ENCODE measurements at places on chromosomes 5 and 9.
A peak's percentile ranks its signal among the peaks of the same experiment; 100 is the strongest.

DNA sequence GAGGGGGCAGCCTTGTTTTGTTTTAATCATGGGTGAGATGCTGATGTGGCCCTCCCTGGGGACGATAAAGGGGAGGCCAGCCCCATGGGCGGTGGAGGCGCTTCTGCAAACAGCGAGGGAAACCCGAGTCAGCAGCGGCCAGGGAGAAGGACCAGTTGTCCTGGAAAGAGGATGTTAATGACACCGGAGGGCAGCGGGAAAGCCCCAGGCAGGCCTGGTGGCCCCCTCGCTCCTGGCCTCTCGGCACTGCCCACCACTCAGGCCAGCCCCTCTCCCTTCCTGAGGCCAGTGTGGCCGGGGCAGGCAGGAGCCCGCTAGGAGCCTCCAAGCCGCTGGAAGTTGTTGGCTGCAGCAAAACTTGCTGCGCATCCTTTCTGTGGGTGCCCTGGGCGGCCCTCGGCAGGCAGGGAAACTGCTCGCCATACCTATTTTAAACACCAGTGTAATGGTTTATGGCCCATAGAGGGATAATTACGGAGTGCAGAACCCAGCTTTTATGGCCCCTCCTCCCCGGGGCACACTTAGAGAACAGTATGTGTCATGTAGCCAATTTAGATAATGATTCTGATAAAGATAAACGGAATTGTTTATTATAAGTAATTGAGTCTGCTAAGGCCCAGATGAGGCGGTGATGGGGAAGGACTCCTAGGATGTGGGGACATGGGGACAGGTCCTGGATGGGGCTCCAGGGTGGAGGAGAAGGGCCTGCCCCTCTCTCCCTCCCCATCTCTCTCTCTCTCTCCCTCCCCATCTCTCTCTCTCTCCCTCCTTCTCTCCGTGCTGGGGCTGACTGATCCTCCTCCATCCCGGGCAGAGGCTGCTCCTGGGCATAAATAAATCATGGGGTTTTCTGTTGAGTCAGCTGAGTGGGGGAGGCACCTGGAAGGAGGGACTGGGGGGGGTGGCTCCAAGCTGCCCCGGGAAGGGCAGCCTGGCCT, 36.9 kb downstream of the LMX1B start:
- no peak for DNase-seq

- peak; percentile 95 for DNase-seq
Measured at GRCh38 chr5:100840370-100840769, 62.7 kb downstream of the ST8SIA4 start.

- no peak for DNase-seq
Measured at GRCh38 chr5:178786417-178786816, 56.0 kb upstream of the ZNF354A start.

DNA sequence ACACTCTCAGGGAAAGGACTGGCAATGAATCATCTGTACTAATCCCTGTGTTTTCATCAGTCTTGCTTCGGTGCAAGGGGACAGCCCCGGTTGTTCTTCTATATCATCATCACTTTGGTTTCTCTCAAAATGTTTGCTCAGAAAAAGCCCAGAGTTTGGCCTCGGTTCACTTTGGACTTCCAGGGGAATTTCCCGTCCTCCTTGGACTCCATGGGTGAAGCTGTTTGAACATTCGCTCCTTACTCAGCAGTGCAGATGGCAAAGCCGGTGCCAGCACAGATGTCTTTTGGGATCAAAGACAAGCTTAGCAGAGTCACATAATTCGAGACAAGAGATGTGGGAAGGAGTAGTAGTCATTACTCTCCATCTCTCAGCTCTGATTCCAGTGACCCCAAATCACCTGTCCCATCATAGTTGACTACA, 69.8 kb upstream of the TNFSF8 start:
- no peak for DNase-seq

DNA sequence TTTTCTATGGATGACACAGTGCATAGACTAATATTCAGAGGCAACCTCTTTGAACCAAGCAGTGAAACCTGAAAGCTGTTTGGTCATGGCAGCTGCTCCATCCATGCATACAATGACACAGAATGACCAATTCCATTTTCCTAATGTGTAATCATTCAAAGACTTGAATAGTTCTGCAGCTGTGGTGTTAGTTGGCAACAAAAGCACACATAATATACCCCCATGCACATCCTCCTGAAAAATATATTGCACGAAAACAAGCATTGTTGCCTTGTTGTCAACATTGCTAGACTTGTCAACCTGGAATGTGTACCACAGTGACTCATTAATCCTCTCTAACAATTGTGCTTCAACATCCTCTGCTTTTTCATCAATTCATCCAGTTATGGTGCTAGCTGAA, 71.0 kb upstream of the SEMA6A start:
- no peak for DNase-seq
